Cardiac fibroblast (primary cell): ENCODE measurements at places on chromosomes 7 and 10.

DNA sequence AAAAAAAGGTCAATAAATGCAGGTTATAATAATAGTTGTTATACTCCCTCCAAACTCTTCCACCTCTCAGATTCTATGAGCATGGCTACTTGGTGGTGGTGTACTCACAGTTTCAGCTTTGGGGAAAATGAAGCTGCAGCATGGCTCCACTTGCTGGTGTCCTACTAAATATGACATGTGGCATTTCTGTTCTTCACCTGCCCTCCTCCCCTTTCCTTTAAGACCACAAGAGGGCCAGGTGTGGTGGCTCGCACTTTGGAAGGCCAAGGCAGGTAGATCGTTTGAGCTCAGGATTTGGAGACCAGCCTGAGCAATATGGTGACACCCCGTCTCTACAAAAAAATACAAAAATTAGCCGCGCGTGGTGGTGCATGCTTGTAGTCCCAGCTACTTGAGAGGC lies 101.1 kb downstream of the SLC37A3 start:
- no peak for DNase-seq

- DNase-seq = no peak
Observed at GRCh38 chr7:21642422-21642821, 99.6 kb downstream of the DNAH11 start.

DNA sequence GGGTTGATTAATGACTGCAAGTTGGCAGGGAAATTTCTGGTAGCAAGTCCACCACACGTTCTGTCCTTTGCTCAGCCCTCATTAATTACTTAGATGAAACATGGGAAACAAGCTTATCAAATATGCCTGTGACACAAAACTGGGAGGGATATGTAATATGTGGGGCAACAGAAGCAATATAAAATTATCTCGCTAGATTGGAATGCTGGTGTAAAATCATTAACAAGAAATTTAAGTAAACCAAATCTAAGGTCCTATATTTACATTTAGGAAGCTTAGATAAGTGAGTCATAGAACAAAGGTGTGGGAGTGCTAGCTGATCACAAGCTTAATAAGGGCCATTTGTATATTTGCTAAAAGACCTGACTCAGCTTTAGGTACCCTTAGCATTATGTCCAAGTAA lies 23.5 kb downstream of the TRPV5 start:
- no peak for DNase-seq

DNA sequence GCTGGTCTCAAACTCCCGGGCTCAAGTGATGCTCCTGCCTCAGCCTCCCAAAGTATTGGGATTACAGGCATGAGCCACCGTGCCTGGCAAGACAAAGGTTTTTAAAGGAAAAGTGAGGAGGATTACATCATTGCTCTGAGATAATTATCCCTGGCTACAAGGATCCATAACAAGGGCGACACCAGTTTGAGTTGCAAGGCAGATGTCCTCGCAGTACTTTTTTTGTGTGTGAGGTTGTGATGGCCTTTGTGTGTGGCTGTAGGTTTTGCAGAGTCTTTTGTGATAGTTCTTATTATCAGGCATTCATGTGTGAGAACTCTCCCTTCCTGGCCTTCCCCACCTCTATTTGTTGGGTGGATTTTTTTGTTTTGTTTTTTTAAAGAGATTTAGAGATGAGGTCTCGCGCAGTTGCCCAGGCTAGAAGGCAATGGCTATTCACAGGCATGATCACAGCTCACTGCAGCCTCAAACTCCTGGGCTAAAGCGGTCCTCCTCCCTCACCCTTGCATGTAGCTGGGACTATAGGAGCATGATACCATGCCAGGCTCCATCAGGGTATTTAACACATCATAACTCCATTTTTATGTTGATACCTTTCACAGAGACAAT lies 10.0 kb downstream of the BTBD16 start:
- no peak for DNase-seq

GRCh38 chr10:23331567-23332301 lies 12.9 kb downstream of the C10orf67 start:
- DNase-seq = peak; percentile 89

GRCh38 chr7:130943336-130943901 lies 209.4 kb upstream of the KLF14 start:
- peak; percentile 76 for DNase-seq

- no peak for DNase-seq
Observed at GRCh38 chr7:46160861-46161260, 239.8 kb upstream of the IGFBP3 start.

- DNase-seq = no peak
Observed at GRCh38 chr7:12839508-12840153, 152.2 kb downstream of the ARL4A start.

DNA sequence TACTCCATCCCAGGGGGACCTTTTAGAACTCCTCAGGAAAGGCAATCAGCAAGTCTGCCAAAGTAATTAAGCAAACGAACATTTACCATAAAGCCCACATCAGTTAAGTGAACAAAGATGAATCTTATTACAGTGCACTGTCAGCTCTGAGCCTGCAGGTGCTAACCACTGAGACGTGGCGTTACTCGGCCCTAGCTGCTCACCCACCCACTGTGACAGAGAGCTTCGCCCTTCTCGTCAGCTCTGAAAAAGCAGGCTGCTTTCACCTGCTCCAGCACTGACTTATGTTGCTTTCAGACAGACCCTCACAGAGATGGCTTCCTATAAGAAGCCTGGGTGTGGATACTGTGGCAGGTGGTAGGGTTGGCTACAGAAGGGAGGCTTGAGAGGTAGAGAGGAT lies 57.7 kb upstream of the KCNIP2 start:
- DNase-seq = no peak

GRCh38 chr10:95560278-95561176 lies 644 bp downstream of the SORBS1 start:
- DNase-seq = peak; percentile 53

DNA sequence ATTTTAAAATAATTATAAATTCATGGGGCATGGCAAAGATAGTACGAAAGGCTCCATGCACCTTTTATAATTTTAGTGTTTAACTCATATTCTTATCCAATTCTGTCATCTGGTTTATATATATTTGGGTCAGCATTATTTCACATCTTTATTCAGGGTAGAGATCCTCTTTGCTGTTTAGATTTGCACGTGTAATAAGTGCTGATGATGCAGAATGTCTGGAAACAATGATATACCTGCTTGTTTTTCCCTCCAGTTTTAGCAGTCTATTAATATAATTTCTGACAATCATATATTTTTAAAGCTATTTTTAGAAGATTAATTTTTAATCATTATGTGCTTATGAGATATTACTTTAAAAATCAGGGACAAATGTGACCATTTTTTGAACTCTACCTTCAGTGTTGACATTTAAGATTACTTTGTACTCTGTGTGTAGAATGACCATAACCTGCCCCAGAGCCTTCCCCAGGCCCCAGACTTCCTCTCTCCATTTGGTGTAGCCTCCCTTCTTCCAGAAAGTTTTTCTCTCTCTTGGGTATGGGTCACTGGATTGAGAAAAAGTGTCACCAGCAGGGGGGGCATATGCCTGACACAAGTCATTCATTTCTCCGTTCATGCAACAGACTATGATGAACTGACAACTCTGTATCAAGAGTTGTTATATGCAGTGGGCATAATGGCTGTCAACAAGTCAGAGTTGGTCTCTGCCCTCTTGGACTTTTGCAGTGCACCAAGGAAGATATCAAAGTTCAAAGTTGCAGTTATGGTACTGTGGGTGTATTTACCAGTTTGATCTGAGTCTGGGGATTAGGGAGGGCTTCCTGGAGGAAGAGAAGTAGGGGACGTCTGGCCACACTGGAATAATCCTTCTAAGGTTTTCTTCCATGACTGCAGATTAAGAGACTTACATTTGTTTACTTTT lies 192.6 kb upstream of the CCDC6 start:
- DNase-seq = peak; percentile 26

GRCh38 chr10:3924344-3924743 lies 139.3 kb upstream of the KLF6 start:
- DNase-seq = peak; percentile 89

DNA sequence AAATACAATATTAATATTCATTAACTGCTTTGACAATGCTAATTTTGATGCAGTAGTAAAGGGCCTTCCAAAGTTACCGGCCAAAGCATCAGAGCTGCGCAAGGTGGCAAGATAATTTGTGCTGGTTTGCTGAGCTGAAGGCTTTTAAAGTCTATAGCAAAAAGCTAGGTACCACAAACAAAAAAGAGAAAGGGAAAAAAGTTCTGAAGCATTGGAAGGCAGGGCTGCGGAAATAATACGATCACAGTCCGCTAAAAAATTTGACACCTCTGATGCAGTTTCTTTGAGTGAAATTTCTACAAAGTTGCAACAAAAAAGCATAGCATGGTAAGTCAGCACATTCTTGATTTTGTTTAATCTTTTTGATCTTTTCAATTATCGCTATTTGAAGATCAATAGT lies 175.6 kb downstream of the TCF7L2 start:
- DNase-seq = no peak

- DNase-seq = no peak
Observed at GRCh38 chr7:103859709-103860108, 129.7 kb downstream of the RELN start.

DNA sequence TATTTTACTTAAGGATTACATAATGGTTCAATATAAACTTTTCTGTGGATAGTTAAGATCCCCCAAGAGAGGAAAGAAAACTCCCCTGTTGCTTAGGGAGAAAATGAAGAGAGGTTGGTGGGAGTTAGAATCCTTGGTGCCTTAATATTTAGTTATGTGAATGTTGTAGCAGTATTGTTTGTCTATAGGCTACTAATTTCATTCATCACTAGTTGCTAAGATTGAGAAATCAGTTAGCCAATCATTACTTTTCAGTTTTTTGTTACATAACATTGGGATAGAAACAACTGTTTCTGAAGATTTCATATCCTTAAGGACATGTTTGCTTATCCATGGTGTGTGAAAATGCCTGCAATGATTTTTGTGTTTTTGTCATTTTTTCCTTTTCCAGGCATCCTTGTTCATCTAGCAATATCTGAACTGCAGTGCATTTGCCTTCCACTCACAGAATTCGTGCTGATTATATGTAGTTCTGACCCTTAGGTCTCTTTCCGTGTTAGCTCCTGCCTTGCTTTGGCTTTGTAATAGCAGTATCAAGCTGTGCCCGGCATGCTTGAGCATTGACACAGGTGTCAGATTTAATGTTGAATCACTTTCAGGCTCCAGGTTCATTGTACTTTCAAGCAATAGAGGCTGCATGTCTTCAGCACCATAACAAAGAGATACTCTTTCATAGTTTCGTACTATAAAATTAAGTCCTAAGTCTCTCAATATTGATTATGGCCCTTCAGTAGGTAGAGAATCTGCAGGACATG lies 85.0 kb downstream of the PODXL start:
- no peak for DNase-seq

- DNase-seq = no peak
Observed at GRCh38 chr10:70563230-70563629, 39.3 kb downstream of the PRF1 start.

- DNase-seq = peak; percentile 61
Observed at GRCh38 chr7:143892527-143893300, 9.3 kb downstream of the TCAF1 start.

- DNase-seq = peak; percentile 23
Observed at GRCh38 chr10:126536148-126536547, 134.3 kb downstream of the C10orf90 start.

GRCh38 chr10:7435674-7436073 lies 24.8 kb upstream of the SFMBT2 start:
- DNase-seq = no peak

DNA sequence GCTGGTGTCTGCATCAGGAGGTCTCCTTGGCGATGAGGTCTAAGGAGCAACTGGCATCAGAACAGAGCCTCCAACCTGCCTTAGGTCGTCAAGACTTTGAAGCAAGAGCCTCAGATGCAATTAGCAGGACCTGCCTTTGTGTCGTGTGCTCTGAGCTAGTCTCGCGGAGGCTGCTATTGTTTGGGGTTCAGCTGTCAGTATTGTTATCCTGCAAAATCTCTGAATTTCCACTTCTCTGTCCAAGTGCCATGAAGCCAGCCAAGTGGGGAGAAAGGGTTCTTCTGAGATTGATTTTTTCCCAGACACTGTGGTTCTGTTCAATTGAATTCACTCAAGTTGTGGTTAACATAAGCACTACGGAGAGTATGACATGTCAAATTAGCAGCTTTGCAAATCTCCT lies 78.7 kb downstream of the ADARB2 start:
- no peak for DNase-seq

DNA sequence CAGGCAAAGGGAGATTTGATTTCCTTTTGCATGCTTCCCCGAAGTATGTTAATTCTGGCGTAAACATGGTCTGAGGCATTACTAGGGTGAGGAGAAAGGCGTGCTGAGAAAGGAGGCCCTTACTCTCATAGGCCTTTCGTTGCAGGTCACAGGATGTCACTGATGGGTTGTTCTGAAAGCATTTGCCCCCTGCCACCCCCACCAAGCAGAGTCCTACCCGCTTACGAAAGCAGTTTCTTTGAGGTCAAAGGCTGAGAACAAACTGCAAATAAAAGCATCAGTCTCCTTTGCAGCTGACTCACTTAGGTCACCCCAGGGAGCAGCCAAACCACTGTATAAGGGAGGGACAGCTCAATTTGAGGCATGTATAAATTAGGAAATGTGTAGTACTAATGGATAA lies 57.1 kb downstream of the BPGM start:
- peak; percentile 72 for DNase-seq

DNA sequence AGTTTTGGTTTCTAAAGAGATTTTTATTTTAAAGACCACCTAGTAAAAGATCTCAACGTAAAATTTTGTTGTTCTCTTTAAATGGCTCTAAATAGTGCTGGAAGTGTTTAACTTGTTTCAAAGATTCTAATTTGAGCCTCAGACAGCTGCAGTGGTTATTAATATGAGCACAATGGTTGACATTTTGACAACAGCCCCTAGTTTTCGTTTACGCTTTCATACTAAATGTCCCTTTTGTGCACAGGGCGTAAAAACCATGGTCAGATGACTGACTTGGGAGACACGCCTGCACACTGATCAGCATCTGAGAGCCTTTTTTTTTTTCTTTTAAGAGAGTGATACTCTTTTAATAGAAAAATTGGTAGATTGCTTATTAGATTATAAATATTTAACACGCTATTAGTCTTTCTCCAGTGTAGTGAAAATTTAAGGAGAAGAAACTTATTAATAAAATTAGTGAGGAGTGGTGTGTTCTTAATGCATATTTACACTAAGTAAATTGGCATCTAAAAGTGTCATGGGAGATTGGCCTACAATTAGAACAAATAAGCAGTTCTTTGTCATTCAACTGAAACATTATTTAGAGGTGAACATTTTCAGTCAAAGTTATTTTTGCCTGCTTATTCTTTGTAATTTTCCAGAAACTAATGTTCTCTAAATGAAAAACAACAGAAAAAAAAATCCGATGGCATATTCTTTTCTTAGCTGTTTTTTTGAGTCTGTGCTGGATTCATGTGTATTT lies 182.8 kb upstream of the PHYHIPL start:
- DNase-seq = no peak

- peak; percentile 25 for DNase-seq
Observed at GRCh38 chr7:12257582-12257981, 46.5 kb downstream of the TMEM106B start.
